ENCODE measurements at places on chromosomes 1 and 21. TPM values are rescaled to one million over a fixed set of nuclear protein-coding genes. Genes with fewer than 3 reads are reported as not detected.

Gene OLIG2
- not detected for total RNA-seq

Gene LYSMD1
- 9.9 TPM for total RNA-seq

Gene TFF1
- total RNA-seq: not detected

Gene PROX1
- 6.3 TPM for total RNA-seq
